Activated CD8-positive, alpha-beta memory T cell treated with anti-CD3 and anti-CD28 coated beads for 48 hours (primary cell): ENCODE measurements at places on chromosomes 5 and 9.

- no peak for DNase-seq
These were observed 49.5 kb downstream of the AGXT2 start for GRCh38 chr5:34998058-34998789.

DNA sequence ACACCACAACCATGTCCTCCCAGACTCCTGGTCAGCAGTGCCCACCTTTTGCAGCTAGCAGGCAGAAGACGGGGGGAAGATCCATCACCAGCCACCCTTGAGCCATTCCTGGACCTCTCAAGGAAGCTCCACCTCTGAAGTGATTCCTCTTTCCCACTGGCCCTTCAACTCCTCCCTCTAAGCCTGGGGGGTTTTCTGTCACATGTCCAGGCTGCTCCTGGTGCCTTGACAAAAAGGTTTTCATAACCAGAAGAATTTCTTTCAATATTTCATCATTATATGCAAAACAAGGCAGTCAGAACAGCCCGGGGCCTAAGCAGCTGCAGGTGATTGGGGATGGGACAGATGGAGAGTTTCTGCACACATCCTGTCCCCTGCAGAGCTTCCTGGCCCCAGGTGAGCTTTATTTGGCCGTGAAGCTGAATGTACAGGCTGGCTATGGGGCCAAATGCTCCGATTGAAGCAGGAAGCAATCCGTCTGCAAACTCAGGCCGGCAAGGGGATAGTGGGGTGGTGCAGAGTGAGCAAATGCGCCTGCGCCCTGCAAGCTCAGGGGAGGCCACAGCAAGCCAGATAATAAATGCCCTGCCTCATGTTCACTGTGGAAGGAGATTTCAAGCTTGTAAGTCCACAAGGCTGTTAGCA, 173.5 kb downstream of the C5orf15 start:
- no peak for DNase-seq

DNA sequence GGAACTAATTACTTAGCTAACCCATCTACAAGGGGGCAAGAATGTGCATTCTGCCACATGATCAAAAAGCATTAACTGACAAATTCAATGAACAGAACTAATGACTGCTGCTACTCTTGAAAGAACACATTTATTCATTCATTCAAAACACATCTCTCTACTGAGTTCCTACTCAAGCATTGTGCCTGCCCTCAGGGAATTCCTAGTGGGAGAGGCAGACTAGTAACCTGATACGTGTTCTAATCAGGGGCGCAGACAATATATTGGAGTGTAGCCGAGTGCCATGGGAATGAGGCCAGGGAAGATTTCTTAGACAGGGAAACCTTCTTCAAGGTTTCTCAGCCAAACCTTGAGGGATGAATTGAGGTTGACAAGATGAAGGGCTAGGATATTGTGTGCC, 56.7 kb upstream of the PAPPA start:
- no peak for DNase-seq

- no peak for DNase-seq
These were observed 18.7 kb downstream of the ADAMTS13 start for GRCh38 chr9:133440874-133441273.

DNA sequence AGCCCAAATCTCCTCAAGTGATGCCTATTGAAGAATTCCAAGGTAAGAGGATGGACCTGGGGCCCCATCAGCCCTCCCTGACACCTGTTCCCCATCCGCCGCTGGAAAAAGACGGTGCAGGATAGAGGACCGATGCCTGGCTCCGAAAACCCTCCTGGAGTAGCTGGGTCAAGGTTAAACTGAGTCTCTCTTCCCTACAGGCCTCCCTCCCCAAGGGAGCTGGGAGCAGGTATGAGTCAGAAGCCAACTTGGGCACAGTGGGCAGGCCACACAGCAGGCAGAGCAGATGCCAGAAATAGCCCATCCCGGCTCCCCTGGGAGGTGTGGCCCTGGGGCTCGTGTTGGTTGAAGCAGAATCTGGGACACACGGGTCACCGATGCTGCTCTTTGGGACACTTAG, 75.6 kb downstream of the NTNG2 start:
- DNase-seq: no peak

GRCh38 chr5:134975078-134975715, 7.5 kb downstream of the CATSPER3 start:
- DNase-seq: no peak

GRCh38 chr9:14868772-14869583, 41.2 kb downstream of the FREM1 start:
- no peak for DNase-seq

DNA sequence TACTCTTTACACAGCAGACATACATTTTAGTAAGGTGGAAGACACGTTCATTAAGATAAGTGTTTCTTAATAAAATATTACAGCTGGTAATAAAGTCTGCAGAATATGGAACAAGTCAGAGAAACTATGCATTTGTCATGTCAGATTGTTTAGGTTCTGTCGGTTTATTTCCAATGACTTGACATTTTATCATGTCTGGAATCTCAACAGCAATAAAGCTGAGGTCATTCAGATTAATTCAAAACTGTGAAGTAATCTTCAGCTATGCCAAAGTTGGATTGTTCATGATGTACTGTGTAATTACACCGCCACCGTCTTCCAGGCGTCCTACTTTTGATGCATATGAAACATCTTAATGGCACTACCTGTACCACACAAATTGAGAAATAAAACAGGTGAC, 1032.6 kb downstream of the CDH12 start:
- no peak for DNase-seq

DNA sequence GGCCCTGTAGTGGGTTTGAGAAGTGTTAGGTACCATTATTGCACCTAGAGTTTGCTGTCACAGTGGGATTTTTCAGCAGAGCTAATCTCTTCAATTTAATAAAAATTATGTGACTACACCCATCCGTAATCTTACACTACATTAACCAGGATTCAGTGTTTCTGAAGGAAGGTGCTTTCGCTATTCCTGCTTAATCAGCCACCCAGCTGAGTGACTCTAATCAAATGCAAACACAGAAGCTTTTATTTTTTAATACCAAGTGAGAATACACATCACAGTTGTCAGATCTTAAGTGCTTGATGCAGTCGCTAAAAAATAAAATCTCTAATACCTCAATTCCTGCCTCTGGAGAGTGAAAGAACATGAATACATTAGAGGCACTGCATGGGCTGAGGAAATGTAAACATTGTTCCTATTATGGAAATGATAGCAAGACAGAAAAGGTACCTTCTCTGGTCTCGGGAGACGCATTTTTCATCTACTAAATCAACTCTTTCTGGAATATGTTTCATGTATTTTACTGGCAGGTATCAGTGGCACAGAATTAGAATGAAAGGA, 125.7 kb downstream of the SEMA6A start:
- DNase-seq: no peak

GRCh38 chr5:24864244-24864643, 219.5 kb upstream of the CDH10 start:
- DNase-seq: no peak

DNA sequence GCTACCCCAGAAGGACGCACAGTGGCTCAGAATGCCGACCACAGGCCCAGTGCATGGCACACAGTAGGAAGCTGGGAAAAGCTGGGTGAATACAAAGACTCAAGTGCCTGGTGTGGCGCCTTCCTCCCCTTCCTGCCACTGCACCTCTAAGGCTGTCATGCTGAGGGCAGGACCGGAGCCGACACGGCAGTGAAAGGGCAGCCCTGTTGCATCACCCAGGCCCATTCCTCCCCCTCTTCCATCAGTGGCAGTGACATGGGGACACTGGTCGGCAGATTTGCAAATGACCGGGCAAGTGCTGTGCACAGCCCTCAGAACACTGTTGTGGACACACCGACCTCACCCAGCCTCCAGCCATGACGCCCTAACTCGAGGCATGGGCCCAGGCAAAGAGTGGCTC, 84.0 kb downstream of the STK10 start:
- DNase-seq: no peak

GRCh38 chr5:174364676-174365075, 319.2 kb downstream of the NSG2 start:
- DNase-seq: no peak
